ENCODE measurements at places on chromosomes 11 and 22.

- no peak for DNase-seq
These were observed 10.3 kb downstream of the NEAT1 start for GRCh38 chr11:65432686-65433582.

GRCh38 chr11:62917906-62918502, 3.2 kb downstream of the CHRM1 start:
- DNase-seq, result no peak

GRCh38 chr11:125373426-125374391, 122.4 kb downstream of the FEZ1 start:
- DNase-seq, result no peak

DNA sequence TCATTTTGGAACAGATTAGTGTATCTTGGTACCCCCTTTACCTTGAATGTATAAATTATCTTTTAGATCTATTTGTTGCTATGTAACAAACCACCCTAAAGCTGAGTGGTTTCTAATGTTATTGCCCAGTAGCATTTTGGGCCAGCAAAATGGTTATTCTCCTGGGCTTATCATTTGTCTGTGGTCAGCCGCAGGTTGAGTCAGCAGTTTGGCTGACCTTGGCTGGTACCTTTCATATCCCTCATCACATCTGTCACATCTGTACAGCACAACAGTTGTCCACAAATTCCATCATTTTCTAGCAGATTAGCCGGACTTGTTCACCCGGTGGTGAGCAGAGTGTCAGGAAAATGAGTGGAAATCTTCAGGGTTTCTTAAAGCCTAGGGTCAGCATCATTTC, 588.5 kb upstream of the ARHGAP42 start:
- DNase-seq, result no peak

DNA sequence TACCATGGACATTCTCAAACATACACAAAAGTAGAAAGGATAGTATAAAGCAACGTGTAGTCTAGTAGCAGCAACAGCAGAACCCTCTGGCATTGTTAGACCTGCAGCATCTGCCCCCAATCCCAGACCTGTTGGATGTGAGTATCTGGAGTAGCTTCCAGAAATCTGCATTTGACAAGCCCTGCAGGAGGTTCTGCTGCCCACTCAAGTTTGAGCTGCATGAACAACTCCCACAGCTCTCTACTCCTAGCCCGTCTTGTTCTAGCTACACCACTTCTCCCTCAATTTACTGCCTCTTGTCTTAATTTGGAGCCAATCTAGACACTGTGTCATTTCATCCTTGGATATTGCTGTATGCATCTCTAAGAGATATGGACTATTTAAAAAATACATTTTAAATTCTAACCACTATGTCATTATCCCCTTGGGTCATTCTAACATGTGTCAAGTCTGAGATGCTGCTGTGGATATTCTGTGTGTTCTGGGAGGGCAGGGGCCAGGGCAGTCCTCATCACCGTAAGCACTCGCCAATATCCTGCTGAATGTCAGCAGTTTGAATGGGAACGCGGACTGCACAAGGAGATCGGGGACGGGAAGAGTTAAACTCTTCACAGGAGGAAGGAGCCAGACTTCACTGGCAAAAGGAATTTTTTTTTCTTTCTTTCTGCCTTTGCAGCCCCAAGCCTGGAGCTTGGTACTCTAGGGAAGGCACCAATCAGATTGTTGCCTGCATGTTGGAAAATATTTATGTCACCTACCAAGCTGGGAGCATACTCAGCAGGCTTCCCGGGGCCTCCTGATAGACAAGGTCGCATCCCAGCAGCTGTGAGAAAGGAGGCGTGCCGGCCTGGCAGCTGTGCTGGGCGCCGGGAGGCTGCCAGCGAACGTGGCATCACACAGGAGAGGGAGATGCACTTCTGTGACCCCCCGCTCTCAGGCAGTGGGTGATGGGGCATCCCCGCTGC, 429.0 kb downstream of the MIAT start:
- no peak for DNase-seq

GRCh38 chr11:72368339-72368738, 66.0 kb downstream of the CLPB start:
- DNase-seq, result no peak

- DNase-seq, result no peak
These were observed 182.3 kb upstream of the NCAM1 start for GRCh38 chr11:112778877-112779266.

- no peak for DNase-seq
These were observed 17.5 kb downstream of the ADORA2A start for GRCh38 chr22:24444729-24445466.

GRCh38 chr11:95095858-95096587, 6.4 kb downstream of the ENDOD1 start:
- no peak for DNase-seq

GRCh38 chr11:14861680-14862079, 30.4 kb downstream of the CYP2R1 start:
- no peak for DNase-seq
